Activated CD4-positive, CD25-positive, alpha-beta regulatory T cell treated with anti-CD3 and anti-CD28 coated beads, Interleukin-2, amount 50 U/mL, for 24 hours (primary cell): ENCODE measurements at places on chromosomes 12 and 14.

DNA sequence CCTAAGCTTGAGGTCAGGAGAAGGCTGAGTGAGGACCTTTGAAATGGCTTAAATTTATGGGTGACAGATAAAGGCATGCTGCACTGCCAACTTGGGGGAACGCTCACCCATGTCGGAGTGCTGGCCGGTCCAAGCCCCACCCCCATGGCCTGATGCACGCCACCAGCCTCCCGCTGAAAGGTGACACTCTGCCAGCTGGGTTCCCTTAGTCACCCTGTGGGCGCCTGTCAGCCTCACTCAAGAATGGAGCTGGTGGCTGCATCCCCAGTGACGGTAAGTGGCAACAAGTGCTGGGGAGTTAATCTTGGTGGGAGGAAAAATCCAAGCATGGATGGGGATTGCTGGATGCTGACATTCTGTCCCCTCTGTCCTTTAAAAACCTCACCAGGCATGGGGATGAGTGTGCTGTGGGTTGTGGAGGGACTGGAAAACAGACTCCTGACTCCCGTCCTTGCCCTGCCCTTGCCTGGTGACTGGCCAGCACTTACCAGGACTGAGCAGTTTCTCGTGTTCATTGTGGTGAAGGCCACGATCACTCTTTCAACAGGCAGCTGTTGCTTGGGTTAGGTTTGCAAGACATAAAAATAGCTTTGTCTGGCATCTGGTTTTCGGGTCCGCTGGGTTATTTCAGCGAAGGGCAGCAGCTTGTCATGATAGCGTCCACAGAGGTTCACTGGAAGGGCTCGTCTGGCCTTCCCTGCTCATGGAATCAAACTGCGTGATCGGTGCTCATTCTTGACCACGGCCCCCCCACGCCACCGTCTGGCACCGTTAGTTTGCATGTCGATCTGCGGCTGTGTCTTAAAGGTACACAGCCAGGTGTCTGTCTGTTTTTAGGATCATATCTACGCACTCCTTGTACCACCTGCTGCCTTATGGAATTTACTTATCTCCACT is 15.0 kb downstream of the ACACB start:
- ATAC-seq = no peak

- no peak for ATAC-seq
Observed at GRCh38 chr12:131432532-131433260, 278.2 kb upstream of the SFSWAP start.

DNA sequence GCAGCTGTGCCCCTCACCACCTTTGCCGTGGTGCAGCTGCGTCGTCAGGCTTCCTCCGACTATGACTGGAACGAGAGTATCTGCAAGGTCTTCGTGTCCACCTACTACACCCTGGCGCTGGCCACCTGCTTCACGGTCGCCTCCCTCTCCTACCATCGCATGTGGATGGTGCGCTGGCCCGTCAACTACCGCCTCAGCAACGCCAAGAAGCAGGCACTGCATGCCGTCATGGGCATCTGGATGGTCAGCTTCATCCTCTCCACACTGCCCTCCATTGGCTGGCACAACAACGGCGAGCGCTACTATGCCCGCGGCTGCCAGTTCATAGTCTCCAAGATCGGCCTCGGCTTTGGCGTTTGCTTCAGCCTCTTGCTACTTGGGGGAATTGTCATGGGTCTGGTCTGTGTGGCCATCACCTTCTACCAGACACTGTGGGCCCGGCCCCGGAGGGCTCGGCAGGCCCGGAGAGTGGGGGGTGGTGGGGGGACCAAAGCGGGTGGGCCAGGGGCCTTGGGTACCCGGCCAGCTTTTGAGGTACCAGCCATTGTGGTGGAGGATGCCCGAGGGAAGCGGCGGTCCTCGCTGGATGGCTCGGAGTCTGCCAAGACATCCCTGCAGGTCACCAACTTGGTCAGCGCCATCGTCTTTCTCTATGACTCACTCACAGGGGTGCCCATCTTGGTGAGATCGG is 2.6 kb downstream of the GPR162 start:
- ATAC-seq = no peak

- peak; percentile 29 for ATAC-seq
Observed at GRCh38 chr12:118065380-118065779, 4.4 kb upstream of the WSB2 start.

DNA sequence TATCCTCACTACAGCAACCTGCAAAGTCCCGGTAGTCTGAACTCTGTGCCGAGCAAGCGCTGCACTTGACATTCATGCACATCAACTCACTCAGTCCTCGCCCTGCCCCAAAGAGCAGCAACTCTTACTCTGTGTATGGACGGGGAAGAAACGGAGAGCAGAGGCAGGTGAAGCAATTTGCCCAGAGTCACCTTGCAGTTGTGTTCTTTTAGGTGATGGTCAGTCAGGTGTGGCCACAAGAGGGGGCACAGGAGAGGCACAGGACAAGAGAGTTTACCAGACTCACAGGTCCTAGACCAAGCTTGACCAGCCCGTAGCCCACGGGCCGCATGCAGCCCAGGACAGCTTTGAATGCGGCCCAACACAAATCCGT is 39.1 kb downstream of the TSPAN11 start:
- no peak for ATAC-seq

- ATAC-seq = peak; percentile 33
Observed at GRCh38 chr12:19792028-19792427, 352.7 kb downstream of the AEBP2 start.

- ATAC-seq = no peak
Observed at GRCh38 chr14:28770630-28771029, 4.0 kb downstream of the FOXG1 start.

DNA sequence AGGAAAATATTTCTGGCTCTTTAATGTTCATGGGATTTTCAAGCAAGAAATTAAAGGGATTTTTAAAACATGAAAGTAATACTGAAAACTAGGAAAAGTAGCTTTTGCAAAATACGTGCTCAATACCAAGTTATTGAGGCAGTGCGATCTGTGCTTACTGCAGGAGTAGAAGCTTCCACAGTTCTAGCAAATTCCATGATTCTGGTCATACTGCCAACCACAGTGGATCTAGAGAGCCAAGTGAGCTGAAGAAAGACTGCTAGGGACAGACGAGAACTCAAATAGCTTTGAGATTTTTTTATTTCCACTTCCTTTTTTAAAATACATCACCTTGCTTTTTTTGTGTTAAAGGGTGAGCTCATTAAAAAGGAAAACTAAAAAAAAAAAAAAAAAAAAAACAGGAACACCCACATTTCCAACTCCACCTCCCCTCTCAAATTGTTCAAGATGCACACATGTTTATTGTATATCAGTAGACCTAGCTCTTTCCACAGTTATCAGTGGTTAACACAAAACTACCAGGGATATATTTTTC is 26.2 kb downstream of the EGLN3 start:
- no peak for ATAC-seq

- ATAC-seq = no peak
Observed at GRCh38 chr14:30768791-30769190, 105.6 kb upstream of the COCH start.

DNA sequence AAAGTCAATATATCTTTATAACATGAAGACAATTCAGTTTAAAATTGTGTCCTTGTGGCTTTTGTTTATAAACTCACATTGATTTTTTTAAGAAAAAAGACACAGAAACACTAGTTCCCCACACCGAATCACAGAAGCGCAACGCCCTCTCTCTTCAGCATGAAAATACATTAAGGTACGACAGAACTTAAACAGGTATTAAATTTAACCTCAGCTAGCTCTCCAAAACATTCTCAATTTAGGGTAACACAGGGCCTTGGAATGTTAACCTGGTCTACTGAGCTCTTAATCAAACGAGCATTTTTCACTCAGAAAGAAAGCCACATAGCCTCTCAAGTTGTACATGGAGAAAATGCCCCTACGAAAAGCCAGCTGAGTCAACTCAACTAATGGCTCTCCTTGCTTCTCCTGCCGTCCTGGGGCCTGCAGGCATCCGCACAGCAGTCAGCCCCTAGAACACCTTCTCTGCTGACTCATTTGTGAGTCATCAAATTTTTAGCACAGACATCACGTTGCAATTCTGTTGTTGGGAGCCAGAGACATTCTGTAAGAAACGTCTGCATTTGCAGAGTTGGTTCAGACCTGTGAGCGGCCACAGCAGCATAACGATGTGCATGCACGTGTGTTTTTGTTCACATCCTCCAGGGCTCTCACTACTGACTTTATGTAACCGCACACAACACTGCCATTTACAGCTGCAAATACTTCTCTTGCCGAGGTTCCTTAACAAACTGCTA is 141.6 kb downstream of the ITPR2 start:
- ATAC-seq = no peak

DNA sequence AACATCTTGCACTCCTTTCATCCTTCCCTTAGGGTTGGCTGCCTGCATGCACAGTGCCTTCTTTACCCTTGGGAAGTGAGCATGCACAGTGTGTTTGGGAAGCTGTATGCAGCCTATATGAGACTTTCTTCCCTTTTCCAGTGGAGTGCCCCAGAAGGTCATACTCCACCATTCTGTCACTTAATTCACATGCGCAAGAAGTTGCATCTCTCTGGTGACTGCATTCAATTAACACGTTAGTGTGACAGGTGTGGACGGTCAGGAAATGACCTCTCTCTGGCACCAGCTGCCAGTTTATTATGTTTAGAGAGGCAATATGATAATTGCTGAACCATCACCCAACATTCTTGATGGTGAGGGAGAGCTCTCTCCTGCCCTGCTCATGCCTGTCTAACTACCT is 770.0 kb downstream of the FLRT2 start:
- ATAC-seq = no peak

- ATAC-seq = no peak
Observed at GRCh38 chr14:80150301-80150700, 61.0 kb downstream of the DIO2 start.

- ATAC-seq = peak; percentile 45
Observed at GRCh38 chr14:60064491-60065072, 27.1 kb upstream of the PCNX4 start.

GRCh38 chr12:59087691-59088090 is 167.4 kb upstream of the LRIG3 start:
- no peak for ATAC-seq

DNA sequence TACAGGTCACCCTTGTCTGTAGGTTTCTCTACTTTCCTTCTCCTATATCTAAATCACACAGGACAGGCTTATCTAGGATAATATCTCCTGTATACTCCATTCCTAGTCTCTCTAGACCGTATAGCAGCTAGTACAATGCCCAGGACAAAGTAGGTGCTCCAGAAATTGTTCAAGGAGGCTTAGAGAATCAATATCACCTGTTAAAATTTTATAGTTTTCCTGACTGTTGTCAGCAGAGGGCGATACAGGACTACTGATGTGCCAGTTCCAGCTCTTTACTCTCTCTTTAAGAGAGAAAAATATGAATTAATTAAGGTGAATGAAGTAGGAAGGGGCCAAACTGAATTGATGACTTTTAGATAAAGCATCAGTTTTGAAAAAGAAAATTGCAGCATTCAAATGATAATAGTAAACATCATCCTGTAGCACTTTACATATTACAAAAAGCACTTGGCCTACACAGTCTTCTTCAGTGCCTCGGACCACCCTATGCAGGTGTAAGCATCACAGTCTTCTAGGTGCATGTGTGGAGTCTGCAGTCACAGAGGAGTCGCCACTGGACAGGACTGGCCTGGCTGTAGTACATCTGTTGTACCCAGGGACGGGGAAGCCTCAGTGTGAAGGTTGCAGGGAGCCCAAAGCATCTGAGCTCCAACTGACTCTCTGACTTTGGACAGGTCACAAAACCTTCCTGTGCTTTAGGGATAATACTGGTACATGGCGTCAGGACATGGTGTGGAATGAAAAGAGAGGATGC is 61.9 kb upstream of the MAX start:
- peak; percentile 51 for ATAC-seq

- ATAC-seq = no peak
Observed at GRCh38 chr14:88748288-88748687, 44.5 kb downstream of the EML5 start.

- no peak for ATAC-seq
Observed at GRCh38 chr14:82403987-82404386, 870.3 kb upstream of the SEL1L start.

DNA sequence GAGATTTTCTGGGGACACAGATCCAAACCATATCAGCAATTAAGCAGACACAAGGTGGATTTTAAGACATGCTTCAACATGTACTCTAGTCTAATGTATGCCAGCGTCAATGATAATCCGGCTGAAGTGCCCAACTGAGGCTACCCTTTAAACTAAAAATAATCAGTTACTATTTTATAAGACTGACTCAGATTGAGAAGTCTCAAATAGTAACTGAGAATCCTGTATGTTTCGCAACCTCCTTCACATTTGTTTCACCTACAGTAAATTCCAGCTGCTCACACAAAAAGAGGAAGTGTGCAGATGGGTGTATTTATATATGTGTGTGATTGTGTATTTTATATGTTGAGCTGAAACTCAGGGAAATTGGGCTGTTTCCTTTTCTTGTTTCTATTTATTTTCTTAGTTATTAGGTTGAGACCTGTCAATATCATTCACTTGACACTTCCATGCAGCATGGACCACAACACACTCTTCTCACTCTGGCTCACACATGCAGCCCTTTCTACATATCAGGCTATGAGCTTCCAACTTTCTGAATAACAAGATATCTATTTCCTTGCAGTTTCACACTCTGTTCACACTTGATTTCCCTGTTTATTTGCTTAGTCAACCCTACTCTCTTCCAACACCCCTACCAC is 1224.9 kb upstream of the TMEM132C start:
- ATAC-seq = no peak

DNA sequence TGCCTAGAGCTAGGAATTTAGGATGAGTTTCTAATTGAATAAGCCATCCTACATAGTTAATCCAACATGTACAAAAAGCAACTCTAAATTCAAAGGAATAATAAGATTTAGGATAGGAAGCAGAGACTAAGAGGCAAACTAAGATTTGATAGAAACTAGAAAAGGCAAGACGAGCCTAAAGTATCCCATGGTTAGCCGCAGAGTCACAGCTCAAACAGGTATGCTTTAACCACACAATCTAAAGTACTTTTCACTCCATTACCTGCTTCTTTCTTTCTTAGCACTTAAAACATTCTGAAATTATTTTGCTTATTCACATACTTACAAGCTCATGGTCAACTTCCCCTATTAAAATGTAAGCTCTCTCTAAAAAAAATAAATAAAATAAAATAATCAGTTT is 51.8 kb downstream of the OTOGL start:
- ATAC-seq = no peak

GRCh38 chr14:42778984-42779383 is 1172.3 kb downstream of the LRFN5 start:
- no peak for ATAC-seq

GRCh38 chr12:19200261-19200660 is 70.7 kb downstream of the PLEKHA5 start:
- no peak for ATAC-seq

DNA sequence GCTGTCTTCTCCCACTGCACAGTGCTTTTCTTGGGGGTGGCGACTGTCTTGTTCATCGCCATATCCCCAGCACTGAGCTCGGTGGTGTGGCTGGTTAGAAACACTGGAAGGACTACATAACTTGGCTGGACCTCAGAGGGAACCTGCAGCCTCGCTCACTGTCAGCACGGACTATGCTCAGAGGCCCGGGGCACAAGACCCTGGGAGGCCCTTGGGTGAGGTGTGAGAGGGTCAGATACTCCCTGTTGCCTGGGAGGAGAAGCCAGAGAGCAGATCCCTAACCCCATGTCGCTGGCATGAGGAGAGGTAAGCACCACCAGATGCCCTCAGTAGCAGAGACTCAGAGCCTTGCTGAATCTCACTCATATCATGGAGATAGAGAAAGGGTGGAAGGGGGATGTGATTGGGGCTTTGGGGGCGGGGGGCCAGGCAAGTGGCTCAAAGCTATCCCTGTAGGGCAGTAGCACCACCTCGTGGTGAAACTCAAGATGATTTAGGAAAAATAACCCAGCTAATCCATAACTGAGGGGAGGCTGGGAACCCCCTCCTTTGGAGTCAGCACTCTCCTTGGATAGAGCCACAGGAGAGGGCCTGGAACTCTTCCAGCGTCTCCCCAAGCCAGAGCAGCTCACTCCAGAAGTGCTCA is 18.7 kb upstream of the HDAC7 start:
- no peak for ATAC-seq

GRCh38 chr12:91171476-91171875 is 11.1 kb downstream of the DCN start:
- ATAC-seq = no peak
